Stimulated activated CD8-positive, alpha-beta memory T cell treated with anti-CD3 and anti-CD28 coated beads, Interleukin-12 subunit alpha, Interleukin-12 subunit beta, amount 100 ng/mL, for 1 hour (primary cell): ENCODE measurements at places on chromosomes 3 and 15.

- DNase-seq: no peak
These were observed 311.8 kb upstream of the TRIM42 start for GRCh38 chr3:140365872-140366697.

- no peak for DNase-seq
These were observed 124.8 kb upstream of the UBE3A start for GRCh38 chr15:25563596-25563995.

DNA sequence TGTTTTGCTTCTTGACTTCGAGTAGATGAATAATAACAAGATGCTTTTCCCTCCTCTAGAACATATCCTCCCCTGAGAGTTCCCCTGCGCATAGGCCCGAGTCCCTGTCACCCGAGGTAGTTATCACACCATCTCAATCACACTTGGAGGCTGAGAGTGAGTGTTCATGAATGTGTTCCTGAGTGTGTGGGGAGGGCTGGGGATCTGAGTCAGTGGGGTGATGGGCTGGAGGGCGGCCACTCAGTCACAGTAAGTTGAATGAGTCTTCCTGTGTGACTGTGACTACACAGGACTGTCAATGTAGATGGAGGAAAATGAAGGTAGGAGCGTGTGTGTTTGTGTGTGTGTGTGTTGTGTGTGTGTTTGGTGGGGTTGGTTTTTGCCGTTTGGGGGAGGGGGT is 71.0 kb downstream of the SETD5 start:
- no peak for DNase-seq

GRCh38 chr15:70555713-70556112 is 207.6 kb downstream of the UACA start:
- no peak for DNase-seq

- no peak for DNase-seq
These were observed 84.4 kb downstream of the RFTN1 start for GRCh38 chr3:16429086-16429485.

GRCh38 chr3:71423151-71423906 is 160.2 kb downstream of the FOXP1 start:
- no peak for DNase-seq
